ENCODE measurements at places on chromosomes 5 and 9.

DNA sequence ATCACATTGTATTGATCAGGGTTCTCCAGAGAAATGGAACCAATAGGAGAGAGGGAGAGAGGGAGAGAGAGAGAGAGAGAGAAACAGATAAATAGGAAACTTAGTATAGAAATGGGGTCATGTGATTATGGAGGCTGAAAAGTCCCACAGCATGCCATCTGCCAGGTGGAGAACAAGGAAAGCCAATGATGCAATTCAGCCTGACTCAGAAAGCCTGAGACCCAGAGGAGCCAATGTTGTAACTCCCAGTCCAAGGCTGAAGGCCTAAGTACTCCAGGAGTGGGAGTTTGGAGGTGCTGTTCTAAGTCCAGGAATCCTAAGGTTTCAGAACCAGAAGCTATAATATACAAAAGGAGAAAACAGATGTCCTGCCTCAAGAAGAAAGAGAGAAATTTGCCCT, 48.4 kb upstream of the ISOC1 start:
- no peak for DNase-seq

DNA sequence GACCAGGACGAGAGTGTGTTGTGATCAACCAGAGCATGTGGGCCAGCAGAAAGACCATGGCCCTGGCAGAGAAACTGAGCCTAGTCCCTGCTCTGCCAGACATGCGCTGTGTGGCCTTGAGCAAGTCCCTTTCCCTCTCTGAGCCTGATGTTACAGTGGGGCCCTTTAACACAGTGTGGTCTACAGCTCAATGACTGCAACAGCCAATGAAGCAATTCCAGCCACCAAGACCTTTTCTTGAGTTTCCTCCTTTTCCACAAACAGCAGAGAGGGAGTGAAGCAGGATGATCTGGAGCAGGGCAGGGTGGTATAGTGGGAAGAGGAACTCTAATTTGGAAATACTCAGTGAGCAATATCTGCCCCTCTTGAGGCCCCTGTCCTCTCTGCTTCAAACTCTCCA, 25.8 kb upstream of the ARSI start:
- no peak for DNase-seq

DNA sequence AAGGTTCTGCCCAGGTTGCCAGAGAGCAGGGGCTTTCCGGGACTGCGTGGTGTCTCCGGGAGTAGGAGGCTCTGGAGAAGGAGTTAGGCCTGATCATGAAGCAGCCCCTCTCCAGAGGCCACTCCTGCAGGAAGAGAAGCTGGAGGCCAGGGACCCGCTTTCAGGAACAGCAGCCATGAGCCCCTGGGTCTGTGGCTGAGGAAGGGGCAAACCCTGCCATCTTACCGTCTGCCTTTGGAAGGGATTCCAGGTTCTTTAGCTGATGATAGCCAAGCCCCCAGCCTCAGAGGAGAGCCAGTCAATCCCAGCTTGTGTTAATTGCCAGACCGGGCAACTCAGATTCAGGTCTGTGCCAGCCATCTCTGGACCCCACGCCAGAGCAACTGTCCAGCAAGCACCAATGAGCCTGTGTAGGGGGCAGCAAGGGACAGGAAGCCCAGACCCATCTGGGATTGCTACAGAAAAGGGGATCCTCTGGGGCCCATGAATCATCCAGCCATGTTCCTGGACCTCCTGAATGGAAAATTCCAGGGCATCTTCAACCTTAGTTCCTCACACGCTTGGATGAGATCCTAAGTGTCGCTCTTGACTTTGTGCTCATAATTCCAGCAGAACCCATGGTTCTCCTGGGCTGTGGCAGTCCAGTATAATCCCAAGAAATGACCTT, 42.7 kb upstream of the MVB12B start:
- DNase-seq, result no peak

- DNase-seq, result no peak
Measured at GRCh38 chr5:135566422-135567400, 12.1 kb downstream of the CXCL14 start.

DNA sequence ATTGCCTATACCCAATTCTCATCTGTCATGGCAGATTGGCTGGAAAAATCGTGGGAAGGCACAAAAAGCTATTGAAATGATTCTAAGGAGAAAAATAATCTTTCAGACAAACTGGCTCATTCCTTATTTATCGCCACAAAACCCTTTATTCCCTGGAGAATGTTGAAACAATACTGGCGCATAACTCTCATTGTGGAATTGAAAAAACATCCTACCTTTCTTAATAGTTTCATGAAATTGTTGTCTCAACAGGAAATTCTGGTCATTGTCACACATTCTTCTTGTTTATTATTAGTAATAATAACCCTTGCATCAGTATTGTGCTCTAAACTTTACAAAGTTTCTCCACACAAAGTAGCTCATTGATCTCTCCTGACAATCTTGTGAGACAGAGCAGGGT, 48.9 kb upstream of the COL15A1 start:
- DNase-seq, result no peak

DNA sequence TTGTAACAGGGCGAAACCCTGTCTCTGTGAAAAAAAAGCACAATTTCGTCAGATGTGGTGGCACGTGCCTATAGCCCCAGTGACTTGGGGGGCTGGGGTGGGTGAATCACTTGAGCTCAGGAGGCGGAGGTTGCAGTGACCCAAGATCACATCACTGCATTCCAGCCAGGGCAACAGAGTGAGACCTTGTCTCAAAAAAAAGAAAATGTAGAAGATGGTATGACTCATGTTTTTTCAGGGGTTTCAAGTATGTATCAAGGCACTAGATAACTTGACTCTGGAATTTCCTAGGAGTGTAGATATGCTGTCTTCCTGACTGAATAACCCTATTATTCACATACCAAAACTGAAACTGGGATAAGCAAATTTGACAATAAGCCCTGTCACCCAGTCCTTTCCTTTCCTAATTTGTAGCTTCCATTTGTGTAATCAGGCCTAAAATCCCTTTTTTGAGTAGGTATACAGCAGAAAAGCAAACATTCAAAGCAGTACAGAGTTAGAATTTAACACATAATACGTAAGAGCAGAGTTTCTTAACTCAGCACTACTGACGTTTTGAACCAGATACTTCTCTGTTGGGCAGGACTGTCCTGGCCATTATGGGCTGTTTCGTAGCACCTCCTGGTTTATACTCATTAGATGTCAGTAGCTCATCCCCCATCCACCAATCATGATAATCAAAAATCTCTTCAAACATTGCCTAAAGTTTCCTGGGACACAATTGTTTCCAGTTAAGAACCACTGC, 17.3 kb upstream of the ANKRD18B start:
- DNase-seq, result no peak

GRCh38 chr9:92770360-92770995, 5.8 kb upstream of the BICD2 start:
- no peak for DNase-seq

DNA sequence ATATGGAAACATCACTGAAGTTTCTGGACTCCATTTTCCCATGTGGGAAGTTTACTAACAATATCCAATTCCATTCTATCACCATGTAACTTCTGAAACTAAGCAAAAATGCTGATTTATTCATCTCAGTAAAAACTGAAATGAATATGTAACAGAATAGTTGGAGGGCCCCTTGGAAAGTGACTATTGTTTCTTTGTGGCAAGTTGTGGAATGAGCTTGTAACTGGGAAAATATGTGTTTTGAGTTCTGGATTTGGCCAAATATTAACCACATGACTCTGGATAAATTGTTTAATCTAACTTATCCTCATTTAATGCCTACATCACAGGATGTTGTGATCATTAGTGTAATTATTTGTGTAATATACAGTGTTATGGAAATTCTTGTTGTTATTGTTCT, 619.3 kb downstream of the TLE4 start:
- DNase-seq, result no peak

DNA sequence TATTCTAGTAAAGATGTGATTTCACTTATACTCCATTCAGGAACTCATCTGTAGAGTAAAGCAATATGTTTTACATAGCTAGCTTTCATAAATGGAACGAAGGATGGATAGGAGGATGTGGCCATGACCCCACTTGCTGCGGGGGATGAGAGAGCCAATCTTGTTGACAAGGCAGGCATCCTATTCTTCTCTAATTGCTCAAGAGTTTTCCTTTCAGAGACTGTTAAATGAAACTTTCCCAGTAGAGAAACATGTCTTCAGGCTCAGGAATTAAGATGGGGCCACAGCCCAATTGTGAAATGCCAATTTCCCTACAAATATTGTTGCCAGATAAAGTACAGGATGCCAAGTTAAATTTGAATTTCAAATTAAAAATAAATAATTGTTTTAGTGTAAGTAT, 196.2 kb upstream of the TUT7 start:
- DNase-seq, result no peak

DNA sequence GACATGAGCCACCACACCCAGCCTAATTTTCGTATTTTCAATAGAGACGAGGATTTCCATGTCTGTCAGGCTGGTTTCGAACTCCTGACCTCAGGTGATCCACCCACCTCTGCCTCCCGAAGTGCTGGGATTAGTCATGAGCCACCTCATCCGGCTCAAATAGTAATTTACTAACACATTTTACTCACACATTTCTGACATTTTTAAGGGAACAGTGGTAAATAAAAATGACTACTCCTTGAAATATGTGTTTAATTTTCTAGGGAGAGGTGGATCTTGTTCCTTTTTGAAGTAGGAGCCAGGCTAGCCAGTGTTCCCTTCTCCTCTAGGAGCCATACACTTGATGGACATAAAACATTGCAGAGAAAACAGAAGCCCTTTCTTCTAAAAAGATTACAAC, 55.2 kb upstream of the ERBIN start:
- peak; percentile 64 for DNase-seq

DNA sequence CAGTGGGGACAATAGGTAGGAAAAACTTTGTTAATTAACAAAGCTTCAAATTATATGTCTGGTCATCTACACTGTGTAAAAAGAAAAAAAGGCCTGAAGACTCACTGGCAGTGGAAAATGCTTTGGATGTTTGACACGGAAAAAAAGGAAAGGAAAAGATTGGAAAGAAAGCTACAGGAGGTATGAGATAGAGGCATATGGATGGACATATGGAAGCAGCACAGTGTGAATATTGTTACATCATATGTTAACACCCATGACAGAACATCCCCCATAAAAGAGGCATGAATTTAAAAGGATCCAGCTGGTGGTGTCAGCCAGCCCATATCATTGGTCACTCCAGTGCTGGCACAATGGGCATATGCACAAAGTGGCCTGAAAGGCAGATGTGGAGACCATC, 19.0 kb upstream of the ADAMTS19 start:
- no peak for DNase-seq

- DNase-seq, result no peak
Measured at GRCh38 chr5:170788626-170789304, 5.2 kb downstream of the GABRP start.

DNA sequence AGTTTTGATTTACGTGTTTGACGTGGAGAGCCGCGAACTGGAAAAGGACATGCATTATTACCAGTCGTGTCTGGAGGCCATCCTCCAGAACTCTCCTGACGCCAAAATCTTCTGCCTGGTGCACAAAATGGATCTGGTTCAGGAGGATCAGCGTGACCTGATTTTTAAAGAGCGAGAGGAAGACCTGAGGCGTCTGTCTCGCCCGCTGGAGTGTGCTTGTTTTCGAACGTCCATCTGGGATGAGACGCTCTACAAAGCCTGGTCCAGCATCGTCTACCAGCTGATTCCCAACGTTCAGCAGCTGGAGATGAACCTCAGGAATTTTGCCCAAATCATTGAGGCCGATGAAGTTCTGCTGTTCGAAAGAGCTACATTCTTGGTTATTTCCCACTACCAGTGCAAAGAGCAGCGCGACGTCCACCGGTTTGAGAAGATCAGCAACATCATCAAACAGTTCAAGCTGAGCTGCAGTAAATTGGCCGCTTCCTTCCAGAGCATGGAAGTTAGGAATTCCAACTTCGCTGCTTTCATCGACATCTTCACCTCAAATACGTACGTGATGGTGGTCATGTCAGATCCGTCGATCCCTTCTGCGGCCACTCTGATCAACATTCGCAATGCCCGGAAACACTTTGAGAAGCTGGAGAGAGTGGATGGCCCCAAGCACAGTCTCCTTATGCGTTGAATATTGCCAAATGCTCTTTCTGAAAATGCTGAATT, 850 bp downstream of the RRAGA start:
- DNase-seq, result no peak

- no peak for DNase-seq
Measured at GRCh38 chr5:179343719-179344430, 1.4 kb downstream of the ADAMTS2 start.

DNA sequence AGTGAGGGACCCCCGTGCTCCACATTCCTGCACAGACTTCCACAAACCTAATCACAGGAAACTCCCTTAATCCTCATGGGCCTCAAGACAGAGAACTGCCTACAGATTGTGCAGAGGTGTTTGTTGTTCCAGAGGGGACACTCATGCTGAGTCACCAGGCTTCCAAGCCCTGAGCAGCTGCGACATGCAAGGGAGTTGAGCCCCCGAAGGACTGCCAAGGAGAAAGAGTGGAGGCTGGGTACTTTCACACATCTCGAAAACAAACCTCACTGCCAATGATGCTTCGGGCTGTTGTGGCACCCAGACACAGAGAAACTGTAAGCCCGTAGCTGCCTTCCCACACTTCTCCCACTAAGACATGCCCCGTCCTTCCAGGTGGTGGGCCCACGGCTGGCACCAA, 480.8 kb downstream of the CDH12 start:
- DNase-seq, result no peak

GRCh38 chr9:127530206-127530941, 79.1 kb downstream of the LRSAM1 start:
- no peak for DNase-seq

DNA sequence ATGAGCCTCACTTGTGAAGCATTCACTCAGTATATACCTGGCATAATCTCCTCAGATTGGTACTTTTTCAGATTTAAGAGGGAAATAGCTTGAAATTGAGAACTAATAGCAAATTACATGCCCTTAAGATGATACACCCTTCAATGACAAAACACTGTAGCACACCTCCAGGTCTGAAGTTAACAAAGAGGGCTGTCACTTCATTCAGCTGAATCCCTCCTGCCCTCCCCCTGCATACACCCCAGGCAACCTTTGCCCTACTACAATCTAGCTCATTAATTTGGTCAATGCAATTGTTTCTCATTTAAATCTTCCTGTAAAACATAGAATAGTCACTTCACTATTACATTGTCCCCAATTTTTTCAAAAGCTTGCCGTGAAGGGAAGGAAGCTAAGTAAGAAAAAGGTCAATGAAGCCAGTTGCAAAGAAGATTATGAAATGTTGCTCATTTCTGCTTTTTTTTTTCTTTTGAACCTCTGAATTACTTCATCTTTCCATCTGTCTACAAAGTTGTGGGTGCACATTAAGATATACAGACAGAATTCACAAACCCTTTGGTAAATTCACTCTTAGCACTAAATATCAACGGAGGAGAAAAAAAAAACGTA, 294.8 kb upstream of the PTGER4 start:
- no peak for DNase-seq

DNA sequence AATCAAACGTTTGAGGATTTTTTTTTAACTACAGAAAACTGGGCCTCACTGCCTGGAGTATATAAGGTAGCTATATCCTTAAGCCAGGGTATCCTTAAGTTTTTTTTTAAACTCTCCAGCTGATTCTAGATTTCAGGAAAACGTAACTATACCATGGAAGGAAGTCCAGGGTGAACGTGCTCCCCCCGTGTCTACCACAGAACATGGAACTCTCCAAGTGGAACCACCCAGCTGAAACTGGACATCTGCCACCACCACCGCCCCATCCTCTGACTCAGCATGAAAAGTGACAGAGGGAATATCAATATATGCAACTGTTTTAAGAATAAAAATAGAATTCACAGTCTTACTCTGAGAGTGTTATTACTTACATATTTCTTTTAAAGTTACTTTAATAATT, 61.3 kb downstream of the DROSHA start:
- no peak for DNase-seq
